ENCODE measurements at places on chromosomes 2 and 18. TPM values are rescaled to one million over a fixed set of nuclear protein-coding genes. Genes with fewer than 3 reads are reported as not detected.

The SGO2 gene
- total RNA-seq = 14.2 TPM

The KYNU gene
- total RNA-seq = 143 TPM

The MC4R gene
- not detected for total RNA-seq

GRCh38 chr2:3730646-3731045 is 27.3 kb downstream of the DCDC2C start:
- H3K27me3 ChIP-seq = peaks cover 23% of the 10 kb centered on the region
- H3K36me3 ChIP-seq = no peaks in the 10 kb centered on the region
- peaks cover 12% of the 10 kb centered on the region for H3K4me1 ChIP-seq
- peak; percentile 74 for DNase-seq

GRCh38 chr2:134432435-134432883 is 178.6 kb downstream of the MGAT5 start:
- no peaks in the 10 kb centered on the region for H3K27me3 ChIP-seq
- peaks cover 21% of the 10 kb centered on the region for H3K36me3 ChIP-seq
- DNase-seq = peak; percentile 17
- no peak overlapping the region for H3K4me3 ChIP-seq
- H3K27ac ChIP-seq = peak overlapping the region; percentile 36
- peaks cover 22% of the 10 kb centered on the region for H3K4me1 ChIP-seq

- H3K27me3 ChIP-seq = no peaks in the 10 kb centered on the region
- DNase-seq = no peak
- H3K4me3 ChIP-seq = no peak overlapping the region
- no peaks in the 10 kb centered on the region for H3K4me1 ChIP-seq
Measured at GRCh38 chr2:66443979-66444861, 9.3 kb downstream of the MEIS1 start.

The LRRC30 gene
- not detected for total RNA-seq

DNA sequence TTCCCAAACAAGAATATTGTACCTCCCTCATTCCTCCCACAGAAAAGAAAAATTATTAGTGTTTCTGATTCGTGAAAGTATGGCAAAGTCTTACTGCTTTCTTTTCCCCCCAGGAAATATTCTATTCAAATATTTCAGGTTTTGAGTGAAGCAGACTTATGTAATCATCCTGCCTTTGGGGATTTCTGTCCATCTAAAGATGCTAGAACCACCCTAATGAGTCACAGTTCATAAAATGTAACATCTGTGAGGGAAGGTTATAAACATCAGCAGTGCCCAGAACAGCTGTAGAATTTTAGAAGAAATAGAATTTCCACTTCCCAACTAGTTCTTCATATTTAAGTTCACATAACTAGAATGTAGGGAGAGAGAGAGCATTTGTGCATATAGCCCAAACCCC is 39.0 kb downstream of the EEF1B2 start:
- H3K36me3 ChIP-seq = peaks cover 11% of the 10 kb centered on the region
- H3K4me3 ChIP-seq = no peak overlapping the region
- no peaks in the 10 kb centered on the region for H3K27me3 ChIP-seq
- peaks cover 27% of the 10 kb centered on the region for H3K4me1 ChIP-seq

The ALPI gene
- total RNA-seq = not detected

The CYP27C1 gene
- not detected for total RNA-seq

DNA sequence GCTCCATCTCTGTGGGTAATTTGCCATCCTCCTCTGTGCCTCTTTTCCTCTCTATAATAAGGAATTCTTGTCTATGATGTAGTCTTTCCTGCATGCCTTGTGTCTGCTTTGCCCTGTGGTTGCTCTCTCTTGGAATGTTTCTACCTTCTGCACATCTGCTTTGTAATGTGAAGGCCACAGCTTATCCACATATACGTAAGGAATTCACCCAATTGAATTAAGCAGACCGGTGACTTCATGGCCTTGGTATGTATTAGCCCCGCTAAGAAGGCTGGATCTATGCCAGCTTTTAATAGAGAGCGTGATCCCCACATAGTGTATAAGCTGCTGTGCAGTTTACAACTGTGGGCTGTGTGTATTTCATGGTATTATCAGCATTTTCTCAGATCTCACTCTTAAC is 274.7 kb downstream of the RNF144A start:
- H3K4me3 ChIP-seq = no peak overlapping the region
- H3K27ac ChIP-seq = no peak overlapping the region
- peak; percentile 61 for DNase-seq
- H3K4me1 ChIP-seq = peaks cover 10% of the 10 kb centered on the region
- H3K27me3 ChIP-seq = no peaks in the 10 kb centered on the region
